Thyroid gland (tissue), 4 donors: ENCODE measurements at places on chromosomes 3 and 15. TPM values are rescaled to one million over a fixed set of nuclear protein-coding genes. Genes with fewer than 3 reads are reported as not detected.

HES1 gene
- 127 TPM for total RNA-seq

CFAP92 gene
- total RNA-seq, result 2.5 TPM

KNG1 gene
- total RNA-seq, result not detected

RHCG gene
- total RNA-seq, result not detected

C3orf20 gene
- not detected for total RNA-seq

LDHAL6B gene
- total RNA-seq, result not detected

DUOX2 gene
- total RNA-seq, result 238 TPM

RYR3 gene
- total RNA-seq, result 4.2 TPM

CHRNA3 gene
- total RNA-seq, result 0.93 TPM

DNA sequence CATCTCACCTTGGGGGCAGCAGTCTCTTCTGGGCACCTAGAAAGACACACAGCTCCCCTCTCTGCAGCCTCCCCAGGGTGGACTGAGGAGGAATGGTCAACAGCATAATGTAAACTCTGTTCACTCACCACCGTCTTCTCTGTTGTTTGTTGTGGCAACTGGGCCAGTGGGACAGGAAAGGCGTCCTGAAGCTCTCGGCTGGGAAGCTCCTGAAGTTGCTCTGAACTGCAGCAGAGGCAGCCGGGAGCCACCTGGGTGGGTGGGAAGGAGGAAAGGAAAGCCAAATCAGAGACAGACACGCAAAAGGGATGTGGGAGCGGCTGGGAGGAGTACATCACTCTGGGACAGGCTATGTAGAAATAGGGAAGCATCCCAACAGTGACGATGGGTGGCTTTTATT is 52.7 kb downstream of the MYLK start:
- DNase-seq, result no peak

GRCh38 chr3:31054032-31054431 is 159.6 kb upstream of the GADL1 start:
- DNase-seq, result no peak

- no peak for DNase-seq
These were observed 38.1 kb downstream of the OXNAD1 start for GRCh38 chr3:16303037-16303575.

DNA sequence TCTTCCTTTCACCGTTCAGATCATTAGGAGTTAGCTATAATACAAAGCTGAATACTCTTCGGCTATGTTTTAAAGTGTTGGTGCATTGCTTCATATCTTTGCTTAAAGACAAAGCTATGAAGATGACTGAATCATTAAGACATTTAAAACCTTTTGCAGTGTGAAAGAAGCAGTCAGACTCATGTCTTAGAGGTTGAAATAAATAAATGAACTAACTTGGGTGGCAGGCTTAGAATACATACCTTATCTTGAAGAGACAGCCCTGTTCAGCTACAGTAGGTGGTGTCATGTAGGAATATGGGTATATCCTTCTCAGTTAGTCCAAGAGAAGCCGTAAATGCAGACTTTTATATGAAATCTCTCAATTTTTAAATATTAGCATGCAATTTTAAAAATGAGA is 63.4 kb downstream of the OPA1 start:
- DNase-seq, result no peak

GRCh38 chr3:153209596-153209995 is 47.6 kb downstream of the RAP2B start:
- no peak for DNase-seq

DNA sequence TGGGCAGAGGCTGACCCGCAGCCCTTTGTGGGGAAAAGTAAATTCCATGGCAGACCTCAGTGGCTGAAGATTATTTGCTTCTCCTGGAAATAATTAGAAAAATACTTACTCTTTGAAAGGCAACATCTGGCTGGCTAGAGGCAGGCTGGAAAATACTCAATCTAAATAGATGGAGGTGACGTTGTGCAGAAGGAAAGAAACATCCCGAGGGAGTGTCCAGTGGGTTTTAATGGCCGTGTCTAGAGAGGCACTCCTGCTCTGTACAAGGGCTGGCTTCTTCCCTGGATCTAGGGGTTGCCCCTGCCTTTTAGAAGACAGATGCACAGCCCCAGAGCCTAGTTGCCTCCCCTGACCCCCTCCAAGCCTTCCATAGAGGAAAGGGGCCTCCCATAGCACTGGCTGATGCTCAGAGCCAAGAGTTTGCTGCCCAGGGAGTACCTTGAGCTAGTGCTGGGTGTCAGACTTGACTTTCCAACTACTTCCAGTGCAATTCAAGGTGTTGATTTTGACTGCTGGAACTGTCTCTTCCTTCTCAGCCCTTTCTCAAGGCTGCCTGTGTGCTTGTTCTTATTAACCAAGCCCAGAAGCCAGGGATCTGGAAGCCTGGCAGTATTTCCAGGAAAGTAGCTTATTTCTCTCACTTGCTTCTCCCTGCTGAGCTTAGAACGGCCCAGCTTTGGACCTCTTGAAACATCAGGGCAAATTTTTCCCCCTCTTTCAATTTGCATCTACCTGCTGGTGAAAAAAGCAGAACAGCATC is 27.4 kb downstream of the CGNL1 start:
- DNase-seq, result no peak

DNA sequence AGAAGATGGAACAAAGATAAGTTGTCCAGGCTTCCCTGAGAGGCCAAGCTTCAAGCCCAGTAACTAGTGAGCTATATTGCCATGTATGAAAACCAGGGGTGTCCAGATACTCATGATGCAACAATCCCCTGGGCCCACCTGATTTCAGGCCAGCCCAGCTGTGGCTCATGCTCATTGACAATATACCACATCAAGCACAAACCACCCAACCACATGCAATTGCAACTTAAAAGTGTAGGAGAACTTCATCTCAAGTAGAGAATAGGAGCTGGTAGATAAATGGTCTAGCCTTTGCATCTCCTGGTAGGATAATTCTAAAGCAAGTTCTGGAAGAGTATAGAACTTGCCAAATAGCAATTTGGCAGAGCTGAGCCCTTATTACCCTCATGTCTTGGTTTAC is 561.3 kb downstream of the IGSF11 start:
- no peak for DNase-seq

DNA sequence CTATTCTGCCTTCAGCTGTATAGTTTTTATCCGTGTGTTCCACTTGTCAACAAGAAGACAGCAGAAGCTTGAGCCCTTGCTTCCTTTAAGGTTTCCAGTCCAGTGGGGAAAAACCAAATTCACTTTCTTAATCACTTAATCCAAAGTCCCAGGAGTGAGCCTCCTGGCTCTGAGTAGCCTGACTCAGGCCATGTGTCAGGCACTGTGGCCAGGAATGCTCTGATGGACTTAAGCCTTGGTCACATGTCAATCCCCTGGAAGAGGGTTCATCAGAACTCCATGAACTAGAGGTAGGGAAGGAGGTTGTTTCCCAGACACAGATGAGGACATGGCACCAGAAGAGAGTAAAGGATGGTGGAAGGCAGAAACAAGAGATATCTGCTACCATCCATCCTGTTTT is 8.8 kb downstream of the VIPR1 start:
- DNase-seq, result no peak

DNA sequence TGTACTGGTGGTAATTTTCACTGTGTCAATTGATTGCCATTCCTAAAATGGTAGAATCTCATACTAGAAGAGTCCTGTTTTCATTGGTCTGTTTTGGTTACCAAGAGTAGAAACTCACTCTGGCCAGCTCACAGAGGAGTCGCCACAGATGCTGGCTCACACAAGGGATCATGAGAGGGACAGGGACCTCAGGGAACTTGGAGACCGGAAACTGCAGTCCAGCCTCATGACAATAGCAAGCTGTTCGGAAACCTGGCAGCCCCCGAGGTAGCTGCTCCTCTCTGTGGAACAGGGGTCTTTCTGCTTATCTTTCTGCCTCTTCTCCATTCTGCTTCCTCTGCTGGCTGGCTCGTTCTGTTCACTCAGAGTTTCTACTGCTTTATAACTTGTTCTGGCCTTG is 192.9 kb downstream of the PLCL2 start:
- DNase-seq, result peak; percentile 13

GRCh38 chr3:112133626-112134334 is 732 bp upstream of the GCSAM start:
- DNase-seq, result no peak

GRCh38 chr3:81419228-81419627 is 342.2 kb downstream of the GBE1 start:
- DNase-seq, result no peak

GRCh38 chr15:85733416-85733815 is 61.3 kb downstream of the KLHL25 start:
- DNase-seq, result no peak

GRCh38 chr3:128078322-128078721 is 26.1 kb downstream of the SEC61A1 start:
- no peak for DNase-seq

DNA sequence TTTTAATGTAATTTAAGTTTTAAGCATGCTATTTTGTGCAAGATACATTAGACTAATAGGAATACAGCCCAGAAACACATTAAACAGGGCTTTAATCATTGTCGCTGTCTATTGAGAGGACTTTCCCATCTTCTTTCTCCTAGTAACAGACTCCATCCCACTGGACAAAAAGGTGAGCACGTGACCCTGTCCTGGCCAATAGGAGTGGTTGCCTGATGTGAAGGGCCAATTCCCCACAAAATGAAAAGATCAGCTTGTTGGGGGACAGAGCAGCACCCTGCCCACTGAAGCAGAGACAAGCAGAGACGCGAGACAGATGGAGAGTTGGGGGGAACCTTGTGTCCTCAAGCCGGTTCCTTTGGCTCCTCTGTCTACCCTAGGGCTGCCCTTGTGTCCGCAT is 21.2 kb downstream of the CRYGS start:
- no peak for DNase-seq

DNA sequence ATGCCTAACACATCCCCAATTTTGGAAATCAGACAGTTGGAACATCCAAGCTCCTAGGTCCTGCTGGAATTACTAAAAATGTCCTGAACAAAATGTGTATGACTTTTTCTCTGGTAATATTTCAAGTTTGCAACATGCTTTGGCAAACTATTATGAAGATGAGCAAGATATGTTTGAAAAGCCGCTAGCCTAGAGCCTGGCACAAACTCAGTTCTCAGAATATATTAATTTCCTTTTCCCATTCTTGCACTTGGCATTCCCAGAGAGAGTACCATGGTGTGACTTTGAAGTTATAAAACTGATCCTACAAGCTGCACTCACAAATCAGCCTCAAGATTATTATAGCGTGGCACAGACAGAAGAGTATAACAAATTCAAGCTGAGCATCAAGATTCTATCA is 1031.1 kb downstream of the NTRK3 start:
- DNase-seq, result no peak

- DNase-seq, result peak; percentile 20
These were observed 810 bp downstream of the PTPRG start for GRCh38 chr3:61562042-61562720.

- no peak for DNase-seq
These were observed 62.5 kb upstream of the MLF1 start for GRCh38 chr3:158508481-158508880.

DNA sequence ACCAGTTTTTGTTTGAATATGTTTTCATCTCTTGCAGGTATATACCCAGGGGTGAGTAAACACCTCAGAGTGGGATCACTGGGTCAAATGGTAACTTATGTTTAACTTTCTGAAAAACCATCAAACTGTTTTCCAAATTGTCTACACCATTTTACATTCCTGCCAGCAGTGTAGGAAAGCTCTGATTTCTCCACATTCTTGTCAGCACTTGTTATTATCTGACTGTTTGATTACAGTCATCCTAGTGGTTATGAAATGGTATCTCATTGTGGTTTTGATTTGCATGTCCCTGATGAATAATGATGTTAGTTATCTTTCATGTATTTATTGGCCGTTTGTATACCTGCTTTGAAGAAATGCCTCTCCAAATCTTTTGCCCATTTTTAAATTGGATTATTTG is 13.8 kb downstream of the FSD2 start:
- DNase-seq, result no peak

DNA sequence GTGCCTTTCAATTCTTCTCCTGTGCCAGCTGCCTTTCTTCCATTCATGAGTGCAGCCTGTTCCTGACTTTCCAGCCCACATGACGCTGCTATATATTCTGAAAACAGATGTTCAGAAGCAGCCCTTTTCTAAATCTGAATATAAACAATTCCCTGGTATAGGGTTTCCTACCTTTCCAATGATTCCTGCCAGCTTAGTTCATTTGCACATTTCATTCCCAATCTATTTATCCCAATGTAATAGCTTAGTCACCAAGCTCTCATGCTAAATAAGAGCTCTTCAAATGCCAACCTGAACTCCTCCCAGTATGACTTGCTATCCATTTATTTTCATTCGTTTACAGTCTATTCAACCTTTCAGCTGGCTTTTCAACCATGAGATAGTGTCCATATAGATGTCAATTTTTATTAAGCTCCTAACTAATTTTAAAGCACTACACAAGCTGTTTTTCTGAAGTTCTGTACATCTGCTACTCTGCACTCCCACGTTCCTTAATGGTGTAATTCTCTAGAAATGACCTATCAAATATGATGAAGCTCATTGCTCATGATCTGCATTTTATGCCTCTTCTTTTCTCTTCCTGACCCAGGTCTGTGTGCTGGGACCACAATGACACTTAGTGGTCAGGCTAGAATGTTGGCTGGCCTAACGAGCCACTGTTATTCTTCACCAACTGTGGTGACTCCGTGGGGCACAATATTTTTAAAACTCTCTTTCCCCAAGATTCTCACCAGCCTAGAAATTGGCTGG is 605.0 kb upstream of the TBL1XR1 start:
- DNase-seq, result peak; percentile 78

DNA sequence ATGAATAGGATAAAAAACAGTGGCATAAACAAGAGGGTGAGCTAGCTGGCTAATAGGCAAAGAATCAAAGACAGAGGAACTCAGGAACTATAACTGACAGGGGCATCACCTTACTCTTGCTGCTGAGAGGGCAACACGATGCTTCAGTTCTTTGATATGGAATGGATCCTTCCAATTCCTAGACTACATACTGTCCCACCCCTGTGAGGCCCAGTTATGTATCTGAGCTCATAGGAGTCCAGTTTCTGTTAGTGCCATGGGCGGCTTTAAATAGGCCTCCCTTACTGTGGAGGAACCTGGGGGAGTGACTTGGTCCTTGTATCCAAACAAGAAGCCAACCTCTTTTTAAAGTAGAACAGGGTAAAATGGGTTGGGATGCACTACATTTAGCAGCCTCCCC is 37.3 kb downstream of the CD47 start:
- no peak for DNase-seq

DNA sequence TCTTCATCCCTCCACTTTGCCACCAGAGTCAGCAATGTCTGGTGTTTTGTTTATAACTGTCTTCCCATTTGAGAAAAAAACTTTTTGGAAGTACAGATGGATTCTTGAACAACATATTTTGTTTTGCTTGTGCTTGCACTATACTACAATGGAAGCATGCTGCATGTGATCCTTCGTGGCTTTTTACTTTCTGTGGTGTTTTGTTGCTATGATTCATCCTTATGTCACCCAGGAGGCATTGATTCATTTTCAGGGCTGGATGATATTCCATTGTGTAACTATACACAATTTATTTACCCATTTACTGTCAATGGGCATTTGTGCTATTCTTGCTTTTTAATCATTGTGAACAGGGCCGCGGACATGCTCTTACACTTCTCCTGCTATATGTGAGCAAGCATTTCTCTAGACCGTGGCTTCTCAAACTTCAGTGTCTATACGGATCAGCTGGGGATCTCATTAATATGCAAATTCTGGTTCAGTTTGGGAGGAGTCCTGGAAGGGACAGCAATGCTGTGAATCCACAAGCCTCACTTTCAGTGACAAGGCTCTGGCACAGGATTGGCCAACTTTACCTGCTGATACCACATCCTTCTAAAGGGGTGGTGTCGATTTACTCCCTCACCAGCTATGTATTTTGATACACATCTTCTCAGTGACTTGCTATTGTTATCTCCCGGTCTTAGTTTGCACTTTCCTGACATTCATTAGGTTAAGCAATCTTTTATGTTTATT is 65.9 kb downstream of the POLR2M start:
- DNase-seq, result no peak
